ENCODE measurements at places on chromosomes 5 and 9. TPM values are rescaled to one million over a fixed set of nuclear protein-coding genes. Genes with fewer than 3 reads are reported as not detected.

DNA sequence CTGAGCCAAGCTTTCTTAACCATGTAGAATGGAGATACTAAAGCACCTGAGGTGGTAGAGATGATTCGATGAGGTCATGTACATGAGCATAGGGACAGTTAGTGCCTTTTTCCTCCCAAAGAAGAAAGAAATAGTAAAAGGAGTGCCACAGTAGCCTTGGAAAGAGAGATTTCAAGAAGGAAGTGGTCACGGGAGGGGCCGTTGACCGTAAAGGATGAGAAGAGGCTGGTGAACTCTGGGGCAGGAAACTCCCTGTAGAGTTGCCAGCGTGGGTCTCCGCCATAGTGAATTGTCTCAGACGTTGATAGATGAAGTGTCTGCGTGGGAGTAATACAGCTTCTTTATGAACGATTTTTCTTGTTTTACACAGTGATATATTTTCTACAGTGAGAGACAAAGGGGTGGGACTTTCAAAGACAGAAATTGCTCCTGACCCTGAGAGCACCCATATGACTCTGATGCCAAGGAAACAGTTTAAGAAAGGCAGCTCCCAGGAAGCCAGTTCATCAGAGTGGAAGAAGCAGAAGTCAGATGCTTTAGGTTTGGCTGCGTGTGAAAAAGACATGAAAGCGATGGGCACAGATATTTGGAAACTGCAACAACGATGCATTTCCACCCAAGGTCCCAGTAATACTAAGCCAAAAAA lies 41.3 kb downstream of the UGCG start:
- no peak for DNase-seq

NIPSNAP3A gene
- polyA plus RNA-seq, result 48.9 TPM

- DNase-seq, result no peak
These were observed 421.5 kb upstream of the CDH10 start for GRCh38 chr5:25066239-25066638.

DNA sequence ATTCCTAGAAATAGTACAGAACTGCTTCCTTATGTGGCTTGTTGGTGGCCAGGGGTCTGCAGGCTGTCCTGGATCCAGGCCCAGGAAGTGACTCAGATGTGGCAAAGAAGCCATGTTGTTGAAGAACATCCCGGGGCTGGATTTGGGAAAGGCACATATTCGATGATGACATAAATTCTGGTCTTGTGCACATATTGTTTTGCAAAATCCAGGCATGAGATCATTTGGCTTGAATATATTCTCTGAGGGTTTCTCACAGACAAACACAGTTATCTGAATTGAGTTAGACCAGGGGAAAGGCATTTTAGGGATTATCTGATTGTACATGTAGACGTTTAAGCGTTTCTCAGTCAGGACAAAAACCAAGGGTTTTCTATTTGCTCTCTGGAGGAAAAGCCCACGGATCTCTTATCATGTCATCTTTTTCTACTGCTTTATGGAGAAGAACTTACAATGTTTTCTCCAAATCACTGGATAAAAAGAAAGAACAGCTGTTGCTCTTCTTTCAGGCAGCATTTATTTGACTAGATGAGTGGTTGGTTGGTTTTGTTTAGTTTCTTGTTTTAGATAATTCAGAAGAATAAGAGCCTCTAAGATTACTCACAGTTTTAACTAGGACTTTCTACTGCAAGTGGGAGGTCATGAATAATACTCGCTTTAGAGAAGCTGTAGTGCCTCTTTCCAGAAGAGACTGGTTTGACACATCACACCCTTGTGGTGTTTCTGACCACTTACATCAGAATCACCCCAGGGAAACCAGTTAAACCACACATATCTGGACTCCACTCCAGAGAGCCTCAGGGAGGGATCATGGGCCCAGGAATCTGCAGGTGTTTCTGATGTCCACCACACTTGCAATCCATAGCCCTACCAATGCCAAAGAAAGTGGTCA lies 29.5 kb upstream of the LHFPL2 start:
- peak; percentile 60 for DNase-seq

DNA sequence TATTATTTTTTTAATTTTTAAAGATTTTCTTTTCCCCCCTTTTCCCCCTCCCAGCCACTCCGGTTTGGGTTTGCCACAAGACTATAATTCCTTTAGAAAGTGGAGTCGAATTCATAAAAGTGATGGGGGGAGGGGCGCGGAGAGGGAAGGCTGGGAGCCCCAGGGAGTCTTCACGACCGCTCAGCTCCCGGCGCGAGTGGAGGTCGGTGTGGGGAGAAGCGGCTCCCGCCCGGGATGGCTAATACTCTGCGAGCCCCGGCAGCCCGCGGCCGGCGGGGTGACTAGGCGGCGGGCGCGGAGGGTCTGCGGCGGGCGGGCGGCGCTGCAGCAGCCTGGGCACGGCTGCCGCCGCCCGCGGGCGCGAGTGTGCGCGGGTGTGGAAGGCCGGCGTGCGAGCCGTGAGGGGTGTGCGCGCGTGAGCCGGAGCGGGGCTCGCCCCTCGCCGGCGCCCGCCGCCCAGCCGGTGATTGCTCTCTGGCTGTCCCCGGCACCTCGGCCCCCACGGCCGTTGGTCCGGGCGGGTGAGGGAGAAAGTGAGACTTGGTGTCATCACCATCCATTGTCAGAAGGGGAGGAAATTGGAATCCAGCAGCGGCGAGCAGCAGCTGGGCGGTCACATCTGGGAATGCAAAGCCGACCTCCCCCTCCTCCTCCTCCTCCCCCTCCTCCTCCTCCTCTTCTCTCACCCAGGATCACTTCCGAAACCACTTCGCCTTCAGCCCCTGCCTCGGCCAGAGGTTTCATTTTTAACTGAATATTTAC lies at the start of gene PARP8:
Gene PARP8 (plus strand): TSS at position 377 of the 762 bp plus-strand sequence. CDS start 459 bp downstream, outside the sequence.
- DNase-seq, result peak; percentile 83

GRCh38 chr5:176694146-176694545 lies 46.9 kb downstream of the TSPAN17 start:
- no peak for DNase-seq

LPAR1 gene
- 9.4 TPM for polyA plus RNA-seq

GRCh38 chr5:139696894-139697658 lies 48.9 kb downstream of the CXXC5 start:
- DNase-seq, result peak; percentile 82

Measured in SK-N-SH (cell line).